ENCODE measurements at places on chromosomes 13 and 19.

GRCh38 chr19:19260417-19261214 lies 12.5 kb downstream of the TM6SF2 start:
- DNase-seq, result no peak

DNA sequence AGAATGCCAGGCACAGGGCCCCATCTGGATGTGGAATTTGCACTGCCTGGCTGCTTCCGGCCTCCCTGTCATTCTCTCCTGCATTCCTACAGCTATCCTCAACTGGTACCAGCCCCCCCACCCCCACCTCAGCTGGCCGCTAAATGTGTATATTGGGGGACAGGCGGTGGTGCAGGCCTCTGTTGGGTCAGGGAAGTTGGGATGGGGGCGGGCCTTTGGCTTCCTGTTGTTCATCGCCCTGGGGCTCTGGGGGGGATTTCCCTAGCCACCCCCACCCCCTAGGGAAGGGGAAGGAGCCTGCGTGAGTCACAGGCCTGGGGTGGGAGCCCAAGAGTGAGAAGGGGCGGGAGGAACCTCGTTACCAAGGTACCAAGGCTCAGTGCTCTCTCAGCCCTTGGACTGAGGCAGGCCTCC lies 10.6 kb downstream of the POU2F2 start:
- no peak for DNase-seq

DNA sequence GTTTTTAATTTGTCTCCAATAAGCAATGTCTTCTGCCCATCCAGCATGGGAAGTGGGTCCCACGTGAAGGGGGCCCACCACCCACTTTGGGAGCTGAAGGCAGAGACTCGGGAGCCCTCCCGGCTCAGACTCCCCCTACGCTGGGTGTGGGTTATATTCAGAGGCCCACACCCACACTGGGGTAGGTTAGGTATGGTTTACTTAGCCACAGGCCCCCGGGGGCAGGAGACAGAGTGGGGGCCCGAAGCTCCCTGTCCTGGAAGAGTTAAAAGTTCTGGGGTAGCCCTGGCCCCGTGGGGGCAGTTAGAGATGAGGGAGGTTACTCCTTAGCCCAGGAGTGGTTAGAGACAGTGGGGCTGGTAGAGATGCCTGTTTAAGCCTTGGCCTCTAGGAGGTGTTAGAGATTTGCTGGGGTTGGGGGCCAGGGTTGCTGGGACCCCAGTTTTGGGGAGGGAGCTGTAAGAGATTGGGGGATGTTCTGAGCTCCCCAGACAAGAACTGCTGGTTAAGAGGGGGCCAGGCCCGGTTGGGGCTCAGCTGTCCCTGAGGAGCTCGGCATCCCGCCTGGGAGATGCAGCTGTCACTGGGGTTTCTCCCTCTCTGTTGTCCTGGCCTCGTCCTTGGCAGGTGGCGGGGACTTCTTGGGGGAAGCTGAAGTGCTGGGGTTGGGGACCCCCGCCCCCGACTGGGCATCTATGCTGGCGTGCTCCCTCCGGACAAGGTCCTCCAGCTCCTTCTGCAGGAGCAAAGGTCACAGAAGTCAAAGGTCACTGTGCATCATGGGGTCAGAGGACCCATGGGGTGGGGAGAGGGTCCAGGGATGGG lies 712 bp upstream of the RINL start:
- DNase-seq, result no peak

DNA sequence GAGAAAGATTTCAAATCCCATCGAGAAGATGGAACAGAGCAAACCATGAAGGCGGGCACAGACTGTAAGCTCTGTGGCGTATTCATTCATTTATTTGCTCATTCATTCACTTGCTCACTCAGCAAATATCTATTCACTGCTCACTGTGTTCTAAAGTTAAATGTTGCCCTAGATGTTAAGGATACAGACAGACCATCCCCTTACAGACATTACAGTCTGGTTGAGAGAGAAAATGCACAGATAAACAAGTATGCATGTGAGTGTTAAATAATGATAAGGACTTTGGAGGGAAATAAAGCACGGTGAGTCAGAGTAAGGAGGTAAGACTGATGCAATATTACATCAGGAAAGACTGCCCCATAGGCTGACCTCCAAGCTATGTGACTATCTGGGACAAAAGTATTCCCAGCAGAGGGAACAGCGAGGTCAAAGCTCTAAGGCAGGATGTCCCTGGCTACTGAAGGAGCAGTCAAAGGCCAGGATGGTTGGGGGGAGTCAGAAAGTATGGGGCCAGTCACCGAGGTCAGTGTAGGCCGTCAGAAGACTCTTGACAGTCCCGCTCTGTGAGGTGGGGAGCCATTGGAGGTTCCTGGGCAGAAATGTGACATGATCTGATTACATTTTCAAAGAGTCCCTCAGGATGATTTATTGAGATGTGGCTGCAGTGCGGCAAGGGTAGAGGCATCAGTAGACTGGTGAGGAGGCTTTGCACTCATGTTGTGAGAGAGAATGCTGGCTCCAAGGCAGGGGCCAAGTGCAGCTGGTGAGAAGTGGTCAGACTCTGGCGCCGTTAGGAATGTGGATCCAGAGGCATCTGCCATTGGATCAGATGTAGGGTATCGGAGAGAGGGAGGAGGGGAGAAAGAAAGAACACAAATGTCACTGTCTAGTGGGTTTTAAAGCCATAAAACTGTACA lies 37.9 kb downstream of the MBNL2 start:
- no peak for DNase-seq

GRCh38 chr19:4066682-4067395 lies at the start of gene ZBTB7A:
Gene ZBTB7A (minus strand): TSS chr19:4066899. CDS start chr19:4055232, 11,667 bp downstream.
- DNase-seq, result peak; percentile 72

Measured in D721Med (cell line).